ENCODE measurements at places on chromosomes 16 and 17.

DNA sequence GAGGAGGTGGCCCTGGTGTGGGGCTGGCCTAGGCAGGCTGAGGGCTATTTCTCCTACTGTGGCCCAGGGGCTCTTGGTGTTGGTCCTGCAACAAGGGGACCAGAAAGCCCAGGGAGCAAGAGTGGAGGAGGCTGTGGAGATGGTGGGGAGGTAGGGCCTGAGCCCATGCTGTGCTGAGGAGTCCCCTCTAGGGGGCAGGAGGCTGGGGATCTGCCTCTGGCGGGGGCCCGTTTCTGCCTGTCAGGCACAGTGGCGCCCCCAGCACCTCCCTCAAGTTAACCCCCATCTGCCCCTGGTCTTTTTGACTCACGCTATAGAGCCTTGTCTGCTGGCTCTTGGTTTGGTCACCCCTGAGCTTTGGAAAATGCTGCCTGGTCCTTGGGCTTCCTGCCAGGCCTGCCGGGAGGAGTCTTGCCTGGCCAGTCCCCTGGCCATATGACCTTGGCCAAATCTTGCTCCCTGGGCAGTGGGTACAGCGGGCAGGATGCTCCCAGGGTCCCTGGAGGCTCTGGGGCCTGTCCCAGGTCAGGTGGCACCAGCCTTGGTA lies 5.9 kb downstream of the BAIAP2 start:
- DNase-seq: no peak

- no peak for DNase-seq
Observed at GRCh38 chr16:732936-733335, 6.0 kb downstream of the HAGHL start.

GRCh38 chr17:64357191-64357981 lies 33.3 kb downstream of the PECAM1 start:
- no peak for DNase-seq

DNA sequence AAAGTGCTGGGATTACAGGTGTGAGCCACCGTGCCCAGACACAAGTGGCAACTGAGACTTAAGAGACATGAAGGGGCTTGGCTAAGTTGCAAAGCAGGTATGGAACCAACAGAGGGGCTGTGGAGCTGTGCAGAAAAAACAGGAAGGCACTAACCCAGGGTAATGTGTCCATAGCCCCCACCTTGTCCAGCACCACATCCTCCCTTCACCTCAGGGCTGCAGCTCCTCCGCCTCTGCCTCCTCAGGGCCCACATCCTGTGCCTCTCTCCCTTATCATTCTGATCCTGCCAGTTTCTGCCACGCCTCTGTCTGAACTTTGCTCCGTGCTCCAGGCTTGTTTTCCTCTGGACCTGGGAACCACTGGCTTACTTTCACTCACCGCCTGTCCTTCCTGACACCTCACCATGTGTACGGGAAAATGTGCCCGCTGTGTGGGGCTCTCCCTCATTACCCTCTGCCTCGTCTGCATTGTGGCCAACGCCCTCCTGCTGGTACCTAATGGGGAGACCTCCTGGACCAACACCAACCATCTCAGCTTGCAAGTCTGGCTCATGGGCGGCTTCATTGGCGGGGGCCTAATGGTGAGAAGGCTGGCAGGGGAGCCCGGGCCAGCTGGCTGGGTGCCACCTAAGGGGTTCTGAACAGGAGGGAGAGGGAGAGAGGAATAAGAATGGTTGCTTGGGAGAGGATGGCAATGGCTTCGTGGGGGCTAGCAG lies at the start of gene TM4SF5:
TSS of gene TM4SF5 (plus strand) at position 368 of the 716 bp plus-strand sequence. CDS start at position 405, 37 bp downstream.
- DNase-seq: no peak

- no peak for DNase-seq
Observed at GRCh38 chr16:25108054-25108453, 3.5 kb upstream of the LCMT1 start.

- DNase-seq: no peak
Observed at GRCh38 chr16:71414038-71414437, 27.8 kb downstream of the TLE7 start.

DNA sequence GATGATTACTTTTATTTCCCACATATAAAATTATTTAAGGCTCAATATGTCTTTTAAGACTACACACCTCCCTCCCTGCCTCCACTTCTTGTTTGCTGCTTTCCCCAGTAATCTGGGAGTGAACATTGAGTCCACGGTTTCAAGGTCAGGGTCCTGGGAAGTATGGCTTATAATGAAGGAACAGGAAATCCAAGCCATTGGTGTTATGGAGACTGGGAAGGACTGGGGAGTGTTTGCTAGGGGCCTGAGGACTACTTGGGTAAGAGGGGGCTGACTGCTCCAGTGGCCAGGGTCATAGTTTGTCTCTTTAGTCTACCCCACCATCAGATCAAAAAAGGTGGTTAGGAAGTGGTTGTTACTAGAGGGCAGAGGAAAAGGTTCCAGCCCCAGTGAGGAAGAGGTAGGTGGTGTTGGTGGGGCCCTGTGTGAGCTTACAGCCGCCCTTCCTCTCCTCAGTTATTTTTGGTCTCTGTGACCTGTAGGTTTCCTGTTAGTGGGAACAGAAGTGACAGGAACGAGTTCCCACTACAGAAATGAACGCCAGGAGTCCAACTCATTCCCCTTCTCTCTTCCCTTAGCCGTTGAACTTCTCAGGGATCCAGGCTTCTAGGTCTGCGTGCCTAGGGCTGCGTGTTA lies 742 bp upstream of the SLC16A13 start:
- no peak for DNase-seq

DNA sequence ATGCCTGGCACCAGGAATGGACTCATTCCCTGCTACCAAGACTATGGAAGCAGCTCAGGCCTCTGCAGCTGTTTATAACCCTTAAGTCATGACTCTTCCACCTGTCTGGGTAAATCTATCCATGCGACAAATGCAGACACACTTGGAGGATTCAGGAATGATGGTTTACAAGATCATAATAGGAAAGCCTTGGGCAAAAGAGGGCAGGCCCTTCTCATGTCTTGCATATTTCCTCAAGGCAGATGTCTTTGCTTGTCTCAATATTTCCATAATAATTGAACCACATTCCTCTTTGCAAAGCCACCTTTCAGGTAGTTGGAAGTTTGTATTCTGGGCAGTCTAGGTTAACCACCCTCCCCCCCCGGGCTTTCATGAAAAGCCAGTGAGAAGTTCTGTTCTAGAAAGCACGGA lies 884 bp upstream of the JPT1 start:
- DNase-seq: no peak

DNA sequence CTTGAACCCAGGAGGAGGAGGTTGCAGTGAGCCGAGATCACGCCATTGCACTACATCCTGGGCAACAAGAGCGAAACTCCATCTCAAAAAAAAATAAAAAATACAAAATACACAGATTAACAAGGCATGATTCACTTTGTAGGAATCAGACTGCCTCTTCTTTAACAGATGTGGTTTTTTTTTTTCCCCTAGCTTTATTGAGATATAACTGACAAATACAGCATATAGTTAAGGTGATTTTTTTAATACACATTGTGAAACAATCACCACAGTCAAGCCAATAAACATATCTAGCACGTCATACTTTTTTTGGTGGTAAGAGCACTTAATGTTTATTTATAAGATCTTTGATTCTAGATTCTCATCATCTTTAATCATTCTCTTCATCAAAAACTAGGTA lies 87.8 kb downstream of the SPAG9 start:
- no peak for DNase-seq

All from left renal pelvis (tissue), 4 donors.